Stimulated activated CD4-positive, alpha-beta T cell treated with anti-CD3 and anti-CD28 coated beads, Interleukin-2, amount 100 ng/mL, for 24 hours (primary cell): ENCODE measurements at places on chromosomes 6 and 20.

- DNase-seq = no peak
These were observed 39.7 kb upstream of the EMILIN3 start for GRCh38 chr20:41406353-41406752.

GRCh38 chr6:42503894-42504293 lies 52.2 kb upstream of the TRERF1 start:
- DNase-seq = no peak

- no peak for DNase-seq
These were observed 350.9 kb upstream of the HSF2 start for GRCh38 chr6:122048570-122048969.

- DNase-seq = no peak
These were observed 292.8 kb upstream of the ADGRB3 start for GRCh38 chr6:68342286-68342685.

- DNase-seq = no peak
These were observed 661.8 kb upstream of the DEFB115 start for GRCh38 chr20:30595698-30596097.

DNA sequence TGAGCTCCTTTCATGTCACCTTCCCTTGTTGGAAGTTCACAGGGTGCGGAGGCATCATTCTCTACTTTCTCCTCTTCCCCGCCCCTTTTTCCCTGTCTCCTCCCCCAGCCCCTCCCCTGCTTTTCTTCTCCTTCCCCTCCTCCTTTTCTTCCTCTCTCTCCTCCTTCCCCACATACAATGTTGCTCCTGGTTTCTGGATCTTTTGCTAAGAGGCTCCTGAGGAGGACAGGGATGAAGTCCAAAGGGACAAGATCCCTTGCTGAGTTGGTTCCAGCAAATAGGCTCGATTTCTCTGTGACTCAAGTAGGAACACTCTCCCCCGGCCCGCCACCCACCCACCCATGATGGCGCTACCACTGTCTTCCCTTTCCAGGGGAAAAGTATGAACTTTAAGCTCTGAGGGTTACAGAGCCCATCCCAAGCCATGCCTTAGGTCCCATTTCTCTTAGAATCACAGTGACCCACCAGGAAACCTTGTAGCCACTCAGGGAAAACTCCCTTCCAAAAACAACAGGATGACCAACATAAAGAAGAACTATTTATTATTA lies 852 bp upstream of the TFEB start:
- no peak for DNase-seq

DNA sequence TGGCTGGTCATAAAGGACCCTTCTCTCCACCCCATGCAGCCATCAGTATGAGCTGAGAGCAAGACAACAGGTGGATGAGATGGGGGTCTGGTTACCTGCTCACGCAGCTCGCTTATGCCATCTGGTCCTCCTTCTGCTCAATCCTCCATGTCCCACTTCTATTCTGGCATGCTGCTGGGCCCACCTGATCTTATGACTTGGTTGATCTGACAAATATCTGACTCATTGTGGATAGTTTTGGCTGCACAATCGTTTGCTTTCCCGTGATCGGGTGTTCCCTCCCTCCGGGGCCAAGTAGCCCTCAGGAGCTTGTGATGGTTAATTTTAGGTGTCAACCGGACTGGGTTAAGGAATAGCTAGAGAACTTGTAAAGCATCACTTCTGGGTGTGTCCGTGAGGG lies 26.6 kb upstream of the ELMO2 start:
- DNase-seq = no peak

GRCh38 chr6:42268835-42269204 lies 51.2 kb upstream of the MRPS10 start:
- no peak for DNase-seq

DNA sequence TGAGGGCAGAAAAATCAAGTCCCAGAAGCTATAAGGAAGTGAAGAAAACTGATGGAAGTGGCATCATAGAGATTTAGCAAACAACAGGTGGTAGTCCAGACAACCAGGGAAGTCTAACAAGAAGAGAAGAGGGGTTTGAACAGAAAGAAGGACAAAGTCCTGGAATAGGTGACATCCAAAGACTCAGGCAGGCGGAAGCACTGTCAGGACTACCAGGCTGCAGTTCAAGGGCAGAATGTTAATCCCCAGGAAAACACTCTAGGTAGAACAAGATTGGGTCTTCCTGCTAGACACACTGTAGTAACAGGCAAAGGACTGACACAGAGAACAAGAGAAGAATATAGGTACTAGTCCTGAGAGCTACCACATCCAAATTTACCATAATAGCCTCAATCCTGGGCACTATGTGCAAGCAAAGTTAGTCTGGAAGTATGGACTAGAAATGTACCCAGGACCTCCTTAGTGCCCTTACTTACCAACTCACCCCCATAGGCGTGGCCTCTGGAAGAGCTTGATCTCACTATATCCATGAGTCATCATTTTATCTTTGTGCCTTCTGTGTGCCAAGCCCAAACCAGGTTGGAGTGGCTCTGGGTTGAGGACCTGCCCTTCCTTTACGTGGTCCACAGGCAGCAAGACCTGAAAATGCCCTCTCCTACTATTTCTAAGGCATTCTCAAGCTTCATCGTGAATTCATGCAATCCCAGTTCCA lies 2.2 kb upstream of the EPB41L2 start:
- no peak for DNase-seq

DNA sequence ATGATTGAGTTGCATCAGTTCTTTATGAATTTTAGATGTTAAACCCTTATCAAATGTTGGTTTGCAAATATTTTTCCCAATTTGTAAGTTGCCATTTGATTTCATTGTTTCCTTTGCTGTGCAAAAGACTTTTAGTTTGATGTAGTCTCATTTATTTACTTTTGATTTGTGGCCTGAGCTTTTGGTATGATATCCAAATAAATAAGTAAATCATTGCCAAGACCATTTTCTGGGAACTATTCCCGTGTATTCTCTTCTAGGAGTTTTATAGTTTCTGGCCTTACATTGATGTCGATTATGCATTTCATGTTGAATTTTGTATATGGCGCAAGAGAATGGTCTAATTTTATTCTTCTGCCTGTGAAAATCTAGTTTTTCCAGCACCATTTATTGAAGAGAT lies 13.4 kb downstream of the AIG1 start:
- no peak for DNase-seq

DNA sequence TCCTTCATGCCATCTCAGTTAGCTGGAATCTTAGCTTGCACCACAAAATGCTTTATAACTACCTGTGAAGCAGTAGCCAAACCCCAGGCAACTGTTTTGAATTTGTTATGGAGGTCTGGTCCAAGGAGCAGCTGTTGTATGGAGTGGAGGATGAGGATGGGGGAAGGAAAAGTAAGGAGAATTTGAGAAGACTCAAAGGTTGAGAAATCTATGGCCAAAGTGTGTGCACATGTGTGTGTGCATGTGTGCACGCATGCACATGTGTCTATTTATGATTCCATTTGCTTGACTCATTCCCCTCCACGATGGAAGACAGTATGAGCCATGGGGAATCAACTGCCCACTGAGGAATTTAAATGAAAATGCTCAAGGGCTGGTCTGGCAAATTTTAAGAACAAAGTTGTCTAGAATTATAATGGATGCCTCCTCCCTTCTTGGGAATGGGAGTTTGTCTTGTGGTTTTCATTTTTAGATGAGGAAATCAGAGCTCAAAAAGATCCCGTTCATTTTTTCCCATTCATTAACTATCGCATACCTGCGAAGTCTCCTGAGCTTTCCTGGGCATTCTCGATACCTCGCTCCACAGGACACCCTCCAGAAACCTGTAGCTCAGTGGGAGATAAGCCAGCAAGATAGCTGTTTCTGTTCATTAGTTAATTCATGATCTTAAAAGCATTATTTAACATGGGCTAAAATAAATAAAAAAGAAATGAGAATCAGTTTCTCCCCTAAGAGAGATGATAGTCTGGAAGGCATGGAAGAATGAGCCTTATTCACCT lies 152.3 kb upstream of the NEDD9 start:
- no peak for DNase-seq

DNA sequence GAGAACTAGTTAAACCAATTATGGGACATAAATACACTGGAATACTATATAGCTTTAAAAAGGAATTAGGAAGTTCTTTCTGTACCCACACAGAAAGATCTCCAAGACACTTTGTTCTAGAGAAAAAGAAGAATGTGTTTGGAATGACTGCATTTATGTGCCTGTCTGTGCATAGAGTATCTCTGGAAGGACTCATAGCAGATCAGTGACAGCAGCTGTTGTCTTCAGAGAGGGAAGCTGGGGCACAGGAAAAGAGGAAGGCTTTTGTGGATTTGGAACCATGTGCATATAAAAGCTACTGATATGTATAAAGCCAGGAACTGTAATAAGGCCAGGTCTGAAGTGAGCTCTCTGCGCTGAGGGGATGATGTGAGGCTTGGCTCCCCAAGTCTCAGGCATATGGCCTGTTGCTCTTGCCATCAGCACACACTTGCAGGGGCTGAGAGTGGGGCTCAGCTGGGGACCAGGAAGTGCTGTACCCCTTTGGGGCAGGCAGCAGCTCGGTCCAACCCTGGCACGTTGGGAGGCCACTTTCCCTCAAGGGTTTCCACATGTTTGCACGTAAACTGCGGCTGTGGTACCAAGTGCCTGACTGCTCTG lies 31.8 kb upstream of the CCDC167 start:
- DNase-seq = no peak

DNA sequence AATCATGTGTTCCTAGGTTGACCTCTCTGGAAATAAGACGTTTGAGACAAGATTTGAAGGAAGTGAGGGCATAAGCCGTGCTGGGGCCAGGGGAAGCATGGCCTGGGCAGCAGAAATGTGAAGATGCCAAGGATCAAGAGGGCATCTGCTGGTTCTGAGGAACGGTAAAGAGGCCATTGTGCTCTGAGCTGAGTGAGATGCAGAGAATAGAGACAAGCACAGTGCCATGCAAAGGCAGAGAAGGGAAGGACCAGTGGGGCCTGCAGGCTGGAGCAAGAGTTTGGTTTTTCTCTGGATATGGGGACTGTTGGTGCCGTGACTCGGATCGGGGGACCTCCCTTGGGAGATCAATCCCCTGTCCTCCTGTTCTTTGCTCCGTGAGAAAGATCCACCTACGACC lies 50.8 kb downstream of the SMPDL3A start:
- DNase-seq = no peak

DNA sequence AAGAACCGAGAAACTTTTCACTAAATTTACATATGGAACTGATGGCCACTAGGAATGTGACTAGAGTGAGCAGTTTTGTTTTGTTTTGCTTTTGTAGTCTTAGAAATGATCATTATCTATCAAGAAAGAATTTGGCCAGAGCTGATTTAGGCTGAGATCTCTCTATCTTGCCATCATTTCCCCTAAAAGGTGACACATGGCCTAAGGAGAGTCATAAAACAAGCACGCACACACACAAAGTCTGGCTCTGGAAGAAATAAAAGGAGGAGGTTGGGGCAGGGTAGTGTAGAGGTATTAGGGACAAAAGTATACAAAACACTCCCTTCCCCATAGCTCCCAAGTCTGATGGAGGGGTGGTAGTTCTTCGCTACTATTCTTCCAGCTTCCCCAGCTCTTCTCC lies 56.4 kb downstream of the RIPOR2 start:
- no peak for DNase-seq

DNA sequence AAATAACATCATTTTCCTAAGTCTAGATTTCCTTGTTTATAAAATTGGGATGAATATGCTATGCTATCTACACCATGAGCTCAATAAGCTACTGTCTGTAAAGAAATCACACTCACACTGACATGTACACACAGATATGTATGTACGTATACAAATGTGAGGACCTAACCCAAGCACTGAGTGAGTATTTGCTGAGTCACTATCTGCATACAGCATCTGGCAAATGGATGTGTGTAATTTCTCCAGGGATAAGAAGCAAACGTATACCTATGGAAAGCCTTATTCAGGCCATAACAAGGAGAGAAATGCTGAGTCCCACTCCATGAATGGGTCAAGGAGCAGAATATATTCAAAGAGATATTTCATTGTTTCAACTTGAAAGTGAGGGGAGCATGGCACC lies 153.9 kb downstream of the LPA start:
- DNase-seq = no peak

DNA sequence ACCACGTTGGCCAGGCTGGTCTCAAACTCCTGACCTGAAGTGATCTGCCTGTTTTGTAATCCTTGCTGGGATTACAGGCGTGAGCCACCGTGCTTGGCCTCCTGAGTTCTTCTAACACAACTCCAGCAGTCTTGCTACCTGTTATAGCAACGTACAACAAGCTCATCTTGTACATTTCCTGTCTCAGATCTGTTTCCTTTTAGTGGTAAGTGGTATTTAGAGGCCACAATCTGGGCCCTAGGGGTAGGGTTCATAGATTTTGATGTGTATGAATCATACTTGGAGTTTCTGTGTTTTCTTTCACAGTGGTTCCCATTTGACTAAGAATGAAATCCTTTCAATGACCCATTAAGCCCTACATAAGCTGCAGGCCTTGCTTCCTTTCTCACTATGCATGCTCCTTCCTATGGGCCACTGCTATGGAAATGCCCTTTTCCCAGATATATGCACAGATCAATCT lies 27.1 kb upstream of the SYNCRIP start:
- DNase-seq = peak; percentile 32

DNA sequence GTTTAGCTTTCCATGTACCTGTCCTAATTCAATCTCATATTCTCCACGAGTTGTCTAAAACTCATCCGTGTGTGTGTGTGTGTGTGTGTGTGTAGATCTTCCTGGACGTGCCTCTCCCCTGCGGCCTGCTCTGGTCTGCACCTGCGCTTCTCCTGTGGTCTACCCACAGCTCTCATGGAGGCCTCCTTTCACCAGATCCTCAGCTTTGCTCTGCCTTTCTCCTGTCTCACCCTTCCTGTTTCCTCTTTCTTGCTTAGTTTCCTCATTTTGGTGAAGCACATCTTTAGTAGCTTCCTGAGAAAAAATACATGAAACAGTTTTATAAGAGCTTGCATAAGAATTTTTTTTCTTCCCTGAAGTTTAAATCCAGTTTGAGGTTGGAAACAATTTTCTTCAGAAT lies 18.1 kb downstream of the SLX4IP start:
- DNase-seq = no peak
